ENCODE measurements at places on chromosomes 1 and 21.
A peak's percentile ranks its signal among the peaks of the same experiment; 100 is the strongest.

DNA sequence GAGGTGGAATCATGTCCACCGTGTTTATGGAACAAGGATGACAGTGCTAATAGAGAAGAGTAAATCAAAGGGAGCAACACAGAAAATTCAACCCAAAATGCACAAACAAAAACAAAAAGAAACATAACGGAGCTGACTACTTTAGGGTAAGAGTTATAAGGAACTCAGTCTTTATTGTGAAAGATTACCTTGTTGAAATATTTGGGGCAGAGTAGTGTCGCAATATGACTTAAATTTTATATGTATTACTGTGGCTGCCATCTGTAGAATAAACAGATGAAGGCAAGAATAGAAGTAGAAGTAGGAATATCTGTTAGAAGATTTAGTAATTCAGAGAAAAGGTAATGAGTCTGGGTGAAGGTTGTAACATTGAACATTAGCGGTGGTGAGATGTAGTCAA is 913.9 kb downstream of the BRINP3 start:
- no peak for DNase-seq

DNA sequence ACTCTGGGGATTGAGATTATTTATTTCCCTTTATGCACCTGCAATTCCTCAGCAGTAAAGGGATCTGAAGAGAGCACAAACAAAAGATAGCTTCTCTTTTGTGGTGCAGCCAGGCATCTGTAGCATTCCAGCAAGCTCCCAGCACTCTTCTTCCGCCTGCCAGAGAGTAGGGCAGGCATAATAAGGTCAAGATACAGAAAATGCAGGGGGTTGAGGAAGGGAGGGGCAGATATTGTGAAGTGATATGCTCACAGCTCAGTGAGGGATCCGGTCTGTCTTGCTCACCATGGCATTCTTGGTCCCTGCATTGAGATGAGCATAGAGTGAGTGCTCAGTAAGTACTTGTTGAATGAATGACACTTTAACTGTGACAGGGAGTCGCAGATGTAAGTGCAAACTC is 23.9 kb downstream of the FASLG start:
- DNase-seq, result no peak

DNA sequence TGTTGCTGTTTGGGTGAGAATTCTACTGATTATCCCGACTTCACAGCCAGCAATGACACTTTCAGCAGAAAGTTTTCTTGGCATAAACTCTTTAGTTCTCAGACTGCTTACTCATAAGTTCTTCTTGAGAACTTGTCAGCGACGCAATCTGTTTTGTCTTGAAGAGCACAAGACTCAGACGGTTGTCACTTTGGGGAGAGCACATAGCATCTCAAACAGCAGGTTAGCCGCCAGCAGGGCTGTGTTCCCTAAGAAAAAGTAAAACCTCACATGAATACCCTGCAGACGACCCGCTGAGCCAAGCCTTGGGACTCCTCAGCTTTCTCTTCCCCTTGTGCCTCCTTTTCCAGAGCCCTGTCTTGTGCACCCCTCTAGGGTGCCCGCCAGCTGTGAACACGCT is 11.4 kb downstream of the AGMAT start:
- DNase-seq, result no peak

- no peak for DNase-seq
These were observed 178.6 kb upstream of the HMGB4 start for GRCh38 chr1:33685256-33685655.

GRCh38 chr1:240539769-240540414 is 72.1 kb downstream of the GREM2 start:
- DNase-seq, result no peak

DNA sequence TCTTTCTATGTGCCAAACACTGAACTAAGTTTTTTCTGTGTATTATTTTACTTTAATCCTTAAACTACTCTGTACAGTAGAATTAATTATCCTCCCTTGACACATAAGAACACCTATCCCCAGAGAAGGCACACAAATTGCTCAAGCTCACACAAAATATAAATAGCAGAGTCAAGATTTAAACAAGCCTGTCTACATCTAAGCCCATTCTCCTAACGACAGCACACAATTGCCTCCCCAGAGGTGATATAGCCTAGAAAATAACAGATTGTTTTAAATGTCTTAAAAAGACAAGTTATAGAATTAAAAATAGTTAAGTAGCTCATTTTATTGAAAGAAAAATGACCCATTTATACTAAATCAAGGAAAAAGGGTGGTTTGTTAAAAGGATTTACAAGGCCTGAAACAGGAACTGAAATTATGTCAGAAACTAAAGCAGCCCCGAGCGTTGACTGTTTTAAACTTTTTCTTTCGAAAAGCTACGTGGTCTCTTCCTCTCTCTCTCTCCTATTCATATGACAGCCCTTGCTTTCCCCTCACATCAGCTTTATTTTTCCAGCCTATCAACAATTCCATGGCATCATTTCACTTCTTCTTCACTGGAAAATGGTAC is 30.5 kb downstream of the TNFSF18 start:
- no peak for DNase-seq

GRCh38 chr1:181632492-181632891 is 149.2 kb downstream of the CACNA1E start:
- DNase-seq, result no peak

DNA sequence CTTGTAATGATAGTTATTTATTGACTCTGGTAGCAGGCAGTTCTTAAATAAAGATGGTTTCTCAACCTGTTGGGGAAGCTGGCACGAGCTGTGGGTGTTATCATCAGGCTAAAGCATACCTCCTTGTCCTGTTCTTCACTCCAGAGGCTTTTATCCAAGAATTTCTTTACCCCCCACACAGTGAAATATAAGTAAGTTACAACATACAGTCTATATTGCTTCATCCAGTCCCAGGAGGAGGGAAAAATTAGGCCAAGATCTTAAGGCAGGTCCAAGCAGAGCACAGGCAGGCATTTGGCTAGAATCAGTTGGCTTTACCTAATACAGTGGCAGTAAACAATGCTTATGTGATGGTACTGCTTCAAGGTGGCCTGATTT is 6.3 kb downstream of the TMEM81 start:
- no peak for DNase-seq

GRCh38 chr1:193568512-193568911 is 382.1 kb upstream of the B3GALT2 start:
- DNase-seq, result no peak

DNA sequence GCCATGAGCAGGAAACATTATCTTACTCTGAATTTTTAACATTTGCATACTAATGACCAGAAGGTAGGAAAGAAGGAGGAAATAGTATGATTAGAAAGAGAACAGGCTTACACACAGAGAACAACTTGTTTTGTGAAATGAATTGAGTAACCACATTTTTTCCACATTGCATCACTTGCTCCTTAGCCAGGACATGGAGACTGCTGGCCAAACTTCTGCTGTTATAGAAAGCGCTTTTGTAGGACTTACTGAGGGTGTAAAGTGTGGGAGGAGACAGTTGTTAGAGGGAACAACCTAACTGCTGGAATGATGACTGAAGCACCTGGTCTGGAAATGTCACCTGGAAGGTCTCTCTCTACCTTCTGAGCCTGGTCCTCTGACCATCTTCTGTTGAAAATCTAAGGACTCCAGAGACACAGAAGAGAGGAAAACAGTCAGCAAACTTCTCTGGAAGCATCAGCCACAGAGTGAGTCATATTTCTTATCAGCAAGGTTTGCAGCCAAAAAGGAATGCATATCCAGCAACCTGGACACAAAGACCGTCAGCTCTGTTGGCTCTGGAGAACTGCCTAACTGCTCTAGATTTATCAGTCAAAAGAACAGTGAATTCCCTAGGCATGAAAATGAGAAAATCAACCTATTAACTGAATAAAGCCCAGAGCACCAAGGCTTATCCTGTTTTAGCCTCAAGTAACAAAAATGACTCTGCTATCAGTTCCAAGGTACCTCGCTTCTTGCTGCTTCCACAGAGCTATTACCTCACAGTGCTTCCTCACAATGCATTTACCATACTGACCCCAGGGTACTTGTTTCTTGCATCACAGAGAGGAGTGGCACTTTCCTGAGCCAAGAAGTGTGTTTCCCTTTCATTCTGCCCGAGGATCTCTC is 88.0 kb upstream of the SLFNL1 start:
- no peak for DNase-seq

DNA sequence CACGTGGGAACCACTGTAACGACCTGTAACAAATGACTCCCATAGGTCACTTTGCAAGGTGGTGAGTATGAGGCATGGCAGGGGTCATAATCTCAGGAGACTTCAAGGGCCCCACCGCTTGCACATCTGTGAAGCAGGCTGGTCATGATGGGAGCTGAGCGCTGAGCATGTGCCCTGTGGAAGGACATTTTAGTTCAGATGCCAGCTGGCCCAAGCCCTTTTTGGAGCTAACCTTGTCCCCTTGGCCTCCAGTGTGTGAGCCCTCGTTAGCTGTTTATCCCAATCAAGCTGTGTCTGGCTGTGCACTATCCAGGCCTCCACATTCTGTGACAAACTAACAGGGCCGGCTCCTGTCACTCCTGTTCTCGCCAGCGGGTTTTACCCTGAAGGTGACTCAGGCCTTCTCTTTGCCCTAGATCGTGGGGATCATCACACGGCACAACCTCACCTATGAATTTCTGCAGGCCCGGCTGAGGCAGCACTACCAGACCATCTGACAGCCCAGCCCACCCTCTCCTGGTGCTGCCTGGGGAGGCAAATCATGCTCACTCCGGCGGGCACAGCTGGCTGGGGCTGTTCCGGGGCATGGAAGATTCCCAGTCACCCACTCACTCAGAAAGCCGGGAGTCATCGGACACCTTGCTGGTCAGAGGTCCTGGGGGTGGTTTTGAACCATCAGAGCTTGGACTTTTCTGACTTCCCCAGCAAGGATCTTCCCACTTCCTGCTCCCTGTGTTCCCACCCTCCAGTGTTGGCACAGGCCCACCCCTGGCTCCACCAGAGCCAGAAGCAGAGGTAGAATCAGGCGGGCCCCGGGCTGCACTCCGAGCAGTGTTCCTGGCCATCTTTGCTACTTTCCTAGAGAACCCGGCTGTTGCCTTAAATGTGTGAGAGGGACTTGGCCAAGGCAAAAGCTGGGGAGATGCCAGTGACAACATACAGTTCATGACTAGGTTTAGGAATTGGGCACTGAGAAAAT is 7.6 kb downstream of the NPPA start:
- no peak for DNase-seq

DNA sequence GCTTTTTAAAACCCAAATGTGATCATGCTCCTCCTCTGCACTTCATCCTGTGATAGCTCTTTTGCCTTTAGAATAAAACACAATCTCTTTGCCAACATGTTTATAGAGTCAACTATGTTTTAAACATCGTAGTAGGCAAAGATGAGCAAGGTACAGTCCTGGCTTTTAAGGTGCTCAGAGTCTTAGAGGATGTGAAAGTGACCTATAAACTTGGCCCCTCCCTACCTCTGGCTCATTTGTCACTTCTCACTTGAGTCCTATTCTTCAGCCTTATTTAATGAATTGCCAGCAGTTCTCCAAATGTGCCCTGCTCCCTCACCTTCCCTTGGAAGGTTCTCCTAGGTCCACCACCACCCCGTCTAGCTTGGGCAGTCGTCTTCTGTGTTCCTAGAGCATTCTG is 617.0 kb upstream of the NR5A2 start:
- no peak for DNase-seq

DNA sequence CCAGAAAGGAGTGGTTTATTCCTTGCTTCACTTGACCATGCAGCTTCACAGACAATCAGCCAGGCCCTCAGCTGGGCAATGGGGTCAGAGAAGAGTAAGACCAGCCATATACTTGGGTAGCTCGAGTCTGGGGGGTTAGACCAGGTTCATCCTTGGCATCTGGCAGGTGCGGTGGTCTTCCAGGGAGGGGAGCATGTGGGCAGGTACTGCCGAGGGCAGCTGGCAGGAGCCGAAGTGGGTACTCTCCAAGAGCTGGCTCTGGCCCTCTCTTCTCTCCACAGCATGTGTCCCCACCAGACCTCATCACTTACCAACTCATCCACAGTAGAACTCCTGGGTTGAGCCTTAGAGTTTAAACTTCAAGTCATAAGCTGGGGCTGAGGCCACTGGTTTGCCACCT is 156.8 kb downstream of the FOXD2 start:
- no peak for DNase-seq

DNA sequence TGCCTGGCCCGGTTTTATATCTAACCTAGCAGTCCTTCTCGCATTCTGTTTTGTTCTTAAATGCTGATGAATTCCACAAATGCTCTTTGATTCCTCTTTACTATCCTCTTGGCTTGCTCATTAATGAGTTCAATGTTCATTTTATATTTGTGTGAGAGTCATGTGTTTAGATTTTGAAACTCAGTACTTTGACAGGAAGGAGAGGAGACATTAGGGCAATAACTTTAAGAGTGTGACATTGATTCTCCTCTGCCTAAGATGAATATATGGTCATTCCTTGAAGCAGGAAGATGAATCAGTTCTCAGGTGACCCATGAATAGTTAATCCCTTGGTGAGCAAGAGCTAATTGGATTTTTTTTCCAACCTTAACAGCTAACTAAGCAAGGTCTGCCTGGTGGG is 84.1 kb downstream of the MRPS6 start:
- DNase-seq, result no peak

DNA sequence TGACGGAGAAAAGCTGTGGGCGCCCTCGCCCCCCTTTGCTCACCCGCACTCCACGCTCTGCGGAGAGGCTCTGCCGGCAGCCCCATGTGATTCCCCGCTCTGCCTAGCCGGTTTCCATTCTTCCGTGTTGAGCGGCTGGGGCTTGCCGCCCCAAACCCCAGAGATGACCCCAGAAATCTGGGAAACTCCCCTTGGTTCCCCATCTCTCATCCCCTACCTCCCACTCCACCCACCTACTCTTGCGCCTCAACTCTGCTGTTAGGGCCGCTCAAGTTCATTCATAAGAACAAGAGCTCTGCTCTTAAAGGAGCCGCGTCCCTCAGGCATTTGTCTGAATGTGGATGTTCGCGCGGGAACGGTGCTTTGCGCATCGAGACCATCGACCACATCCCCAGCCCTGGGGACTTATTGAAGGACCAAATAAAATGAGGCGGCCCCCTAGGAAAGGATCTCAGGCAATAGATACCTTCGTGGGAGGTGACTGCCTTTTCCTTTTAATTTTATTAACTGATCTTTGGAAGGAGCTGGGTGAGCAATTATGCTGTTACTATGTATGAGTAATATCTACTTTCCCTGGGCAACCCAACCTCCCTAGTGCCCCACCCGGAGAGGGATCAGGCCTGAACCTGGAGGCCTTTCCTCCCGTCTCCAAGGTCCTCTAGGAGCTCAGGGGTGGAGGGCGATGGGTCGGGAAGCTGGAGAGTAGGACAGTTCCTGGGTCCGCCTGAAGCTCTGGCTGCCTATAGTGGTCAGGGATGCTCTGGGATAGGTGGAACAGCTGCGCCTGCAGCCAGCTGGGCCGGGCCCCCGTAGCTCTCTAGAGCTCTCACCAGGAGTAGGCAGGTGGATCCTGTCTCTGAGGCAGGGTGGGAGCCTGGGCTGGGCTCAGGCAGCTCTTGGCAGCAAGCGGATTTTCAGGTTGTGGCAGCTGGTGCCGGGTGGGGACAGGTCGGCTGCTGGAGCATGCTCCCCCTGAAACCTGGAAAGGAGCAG is 898 bp downstream of the MFSD2A start:
- DNase-seq, result peak; percentile 42

Measured in cerebellar cortex (tissue), 1 donor.